Amygdala (tissue), 56 donors: ENCODE measurements at places on chromosomes 5 and 9.

DNA sequence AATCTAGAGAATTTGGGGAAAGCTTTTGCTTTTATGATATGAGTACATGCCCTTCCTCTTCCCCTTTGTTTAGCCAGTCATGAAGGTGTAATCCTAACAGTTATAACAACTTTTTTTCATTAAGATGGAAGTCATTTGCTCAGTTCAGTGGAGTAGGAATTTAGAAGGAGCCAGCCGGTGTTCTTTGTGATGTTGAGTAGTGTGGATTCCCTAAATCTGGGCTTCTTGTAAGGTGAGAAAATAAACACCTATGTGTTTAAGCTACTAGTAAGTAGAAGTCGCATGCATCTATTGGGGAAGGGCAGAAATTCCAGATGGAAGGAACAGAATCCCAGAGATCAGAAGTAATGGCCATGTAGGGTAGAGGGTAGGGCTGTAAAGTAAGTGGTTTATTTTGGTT lies 13.6 kb upstream of the CNTLN start:
- DNase-seq, result no peak

DNA sequence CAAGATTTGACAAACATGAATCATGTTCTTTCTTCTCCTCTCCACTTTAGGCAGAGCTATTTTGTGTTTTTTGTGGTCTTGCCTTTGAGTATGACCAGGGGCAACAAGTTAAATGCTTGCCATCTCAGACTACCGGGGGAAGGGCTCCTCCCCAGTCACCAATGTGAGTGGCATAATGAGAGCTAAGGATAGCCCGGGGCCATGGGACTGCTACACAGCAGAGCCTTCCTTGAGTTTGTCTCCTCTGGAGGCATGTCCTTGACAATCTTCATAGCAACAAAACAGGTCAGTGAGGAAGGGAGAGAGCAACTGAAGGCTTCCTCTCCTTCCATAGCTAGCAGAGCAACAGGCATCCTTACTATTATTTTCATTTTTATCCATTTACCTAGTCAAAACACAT lies 299.3 kb downstream of the ENC1 start:
- no peak for DNase-seq

DNA sequence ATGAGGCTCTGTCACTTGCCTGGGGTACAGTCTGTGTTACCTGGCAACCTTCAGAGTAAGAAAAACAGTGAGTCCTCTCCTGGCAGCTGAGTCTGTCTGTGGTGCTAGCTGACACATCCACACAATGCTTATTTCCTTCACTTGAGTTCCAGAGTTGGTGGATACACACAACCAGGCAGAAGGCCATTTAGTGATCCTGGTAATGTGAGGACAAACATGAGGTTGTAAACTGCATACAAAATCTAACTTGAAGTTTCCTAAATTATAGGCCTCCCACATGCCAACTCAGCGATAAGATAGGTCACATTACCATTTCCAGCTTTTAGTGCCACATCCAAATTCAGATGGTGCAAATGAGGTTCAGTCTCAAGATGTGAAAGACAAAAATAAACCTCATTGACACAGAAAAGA lies 125.5 kb downstream of the DCP2 start:
- DNase-seq, result no peak

DNA sequence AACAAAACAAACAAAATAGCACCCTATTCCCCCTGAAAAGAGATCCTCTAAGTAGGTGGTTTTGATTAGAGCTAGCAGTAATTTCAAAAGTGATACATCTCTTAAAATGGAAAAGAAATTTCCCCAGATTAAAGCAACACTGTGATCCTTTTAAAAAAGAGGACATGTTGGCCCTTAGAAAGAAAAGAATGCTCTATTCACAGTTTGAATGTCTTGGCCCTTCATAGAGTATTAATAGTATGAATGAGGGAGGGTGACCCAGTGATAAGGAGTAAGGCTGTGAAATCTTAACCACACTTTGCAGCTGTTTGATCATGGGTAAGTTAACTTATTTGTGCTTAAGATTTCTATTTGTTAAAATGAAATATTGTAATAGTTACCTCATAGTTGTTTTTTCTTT lies 467.7 kb upstream of the MEF2C start:
- DNase-seq, result no peak

DNA sequence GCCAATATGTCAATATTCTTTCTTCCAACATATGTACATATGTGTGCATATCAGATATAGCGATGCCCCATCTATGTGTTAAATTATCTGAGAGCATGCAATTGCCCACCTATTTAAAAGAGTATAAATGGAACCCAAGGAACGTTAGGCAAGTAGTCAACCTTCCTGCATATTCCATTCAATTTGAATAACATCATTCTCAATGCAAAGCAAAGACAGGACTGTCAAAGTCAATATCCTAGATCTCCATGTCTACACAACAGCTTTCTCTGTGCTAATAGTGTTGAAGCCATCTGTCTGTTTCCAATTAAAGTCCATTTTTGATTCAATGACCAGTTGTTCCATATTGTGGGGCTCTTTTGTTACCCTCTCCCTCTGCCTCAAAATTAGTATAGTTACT lies 85.3 kb upstream of the COX7C start:
- no peak for DNase-seq

GRCh38 chr9:61666849-61667371 lies 477.1 kb downstream of the SPATA31A7 start:
- no peak for DNase-seq

- no peak for DNase-seq
Measured at GRCh38 chr5:8908055-8908683, 637.7 kb downstream of the SEMA5A start.
